ENCODE measurements at places on chromosomes 11 and 22.

- DNase-seq = no peak
These were observed 214.7 kb upstream of the NARS2 start for GRCh38 chr11:78789375-78789774.

DNA sequence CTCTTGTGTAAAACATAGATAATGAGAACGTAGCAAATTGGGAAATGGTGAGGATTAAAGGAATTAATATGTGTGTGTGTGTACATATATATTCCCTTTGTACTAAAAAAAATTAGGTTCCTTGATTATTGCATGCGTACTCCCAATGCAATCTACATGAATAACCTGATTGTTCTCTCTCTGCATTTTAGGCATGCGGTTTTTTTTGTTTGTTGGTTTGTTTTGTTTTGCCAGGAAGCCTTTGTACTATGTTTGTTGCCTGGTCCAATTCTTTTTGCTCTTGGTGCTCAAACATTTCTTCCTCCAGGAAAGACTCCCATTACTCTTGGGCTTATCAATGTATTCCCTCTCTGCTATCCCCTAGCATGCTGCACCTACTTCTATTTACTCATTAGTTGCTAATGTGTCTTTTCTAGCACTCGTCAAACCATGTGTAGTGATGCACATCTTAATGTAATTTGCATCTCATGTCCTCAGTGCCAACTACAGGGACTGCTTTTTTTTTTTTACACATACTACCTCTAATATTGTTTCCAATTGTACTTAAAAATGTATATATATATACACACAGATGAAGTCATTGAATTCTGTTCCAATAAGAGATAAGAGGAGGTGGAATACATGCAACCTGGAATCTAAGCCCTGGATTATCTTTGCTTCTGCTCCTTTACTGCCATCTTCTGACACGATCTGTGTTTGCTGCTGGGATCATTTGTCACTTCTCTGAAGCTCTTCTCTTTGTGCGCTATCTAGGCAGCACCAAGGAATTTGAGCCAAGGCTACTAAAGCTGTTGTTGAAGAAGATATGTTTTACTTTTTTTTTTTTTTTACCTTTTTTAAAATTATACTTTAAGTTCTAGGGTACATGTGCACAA, 197.2 kb upstream of the ANO3 start:
- no peak for DNase-seq

GRCh38 chr11:82261367-82261766, 472.3 kb downstream of the FAM181B start:
- DNase-seq = no peak

GRCh38 chr11:12281571-12282478, 95.5 kb upstream of the PARVA start:
- DNase-seq = peak; percentile 92

DNA sequence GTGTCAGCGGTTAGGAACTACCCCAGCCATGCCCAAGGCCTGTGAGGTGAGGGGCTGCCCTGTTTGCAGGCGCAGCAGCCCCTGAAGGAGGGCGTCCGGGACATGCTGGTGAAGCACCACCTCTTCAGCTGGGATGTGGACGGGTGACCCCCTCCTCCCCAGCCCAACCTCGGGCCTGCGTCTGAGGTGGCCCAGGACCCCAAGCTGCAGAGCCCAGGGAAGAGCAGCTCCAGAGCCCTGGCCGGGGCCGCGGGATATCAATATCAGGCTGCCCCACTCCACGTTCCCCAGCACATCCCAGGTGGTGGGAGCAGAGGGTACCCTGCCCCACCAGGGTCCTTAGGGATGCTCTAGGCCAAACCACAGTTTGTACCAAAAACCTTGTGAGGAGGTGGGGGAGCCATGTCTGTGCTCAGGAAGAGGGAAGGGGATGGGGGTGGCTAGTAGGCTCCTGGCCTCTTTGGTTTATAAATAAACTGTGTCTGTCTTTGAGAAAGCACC, 39.3 kb downstream of the SGSM3 start:
- DNase-seq = no peak

DNA sequence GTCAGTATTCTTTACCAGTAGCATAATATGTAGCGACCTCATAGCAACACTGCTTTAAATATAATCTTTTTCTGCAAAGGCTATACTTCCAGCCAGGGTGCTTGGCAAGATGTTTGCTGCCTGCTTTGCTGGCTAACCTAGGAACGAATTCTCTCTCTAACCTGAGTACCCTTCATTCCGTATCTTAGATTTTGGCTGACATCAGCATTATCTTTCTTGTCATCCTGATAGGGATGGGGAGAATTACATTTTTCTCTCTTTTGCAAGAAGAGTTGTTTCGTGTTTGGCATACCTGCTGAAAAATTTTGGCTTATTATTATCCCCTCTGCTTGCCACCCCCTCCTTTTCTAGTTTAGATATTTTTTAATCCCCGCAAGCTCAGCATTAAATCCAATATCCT, 91.2 kb upstream of the CLMP start:
- DNase-seq = no peak

GRCh38 chr11:99585606-99586005, 564.9 kb downstream of the CNTN5 start:
- no peak for DNase-seq

DNA sequence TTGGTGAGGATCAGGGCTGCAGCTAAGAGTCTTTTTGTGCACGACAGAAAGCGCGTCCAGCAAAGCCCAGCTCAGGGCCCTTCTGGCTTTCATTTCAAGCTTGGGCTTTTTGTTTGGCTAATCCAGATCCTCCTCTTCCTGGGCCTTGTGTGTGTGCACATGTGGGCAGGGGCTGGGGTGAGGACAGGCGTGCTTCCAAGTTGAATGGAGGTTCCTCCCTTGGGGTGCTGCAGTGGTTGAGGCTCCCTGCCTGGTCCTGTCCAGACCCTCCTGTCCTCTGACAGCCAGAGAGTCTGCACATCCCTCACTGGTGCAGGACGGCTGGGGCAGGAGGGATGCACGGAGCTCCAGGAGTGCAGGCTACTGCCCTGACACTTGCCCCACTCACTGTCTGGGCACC, 62.0 kb upstream of the NECTIN1 start:
- no peak for DNase-seq

- DNase-seq = no peak
These were observed 165.3 kb downstream of the RRAS2 start for GRCh38 chr11:14193644-14194043.

- peak; percentile 89 for DNase-seq
These were observed at the start of gene OSM for GRCh38 chr22:30266445-30267381. Gene OSM (minus strand): TSS chr22:30266851. CDS start chr22:30266799, 52 bp downstream.

DNA sequence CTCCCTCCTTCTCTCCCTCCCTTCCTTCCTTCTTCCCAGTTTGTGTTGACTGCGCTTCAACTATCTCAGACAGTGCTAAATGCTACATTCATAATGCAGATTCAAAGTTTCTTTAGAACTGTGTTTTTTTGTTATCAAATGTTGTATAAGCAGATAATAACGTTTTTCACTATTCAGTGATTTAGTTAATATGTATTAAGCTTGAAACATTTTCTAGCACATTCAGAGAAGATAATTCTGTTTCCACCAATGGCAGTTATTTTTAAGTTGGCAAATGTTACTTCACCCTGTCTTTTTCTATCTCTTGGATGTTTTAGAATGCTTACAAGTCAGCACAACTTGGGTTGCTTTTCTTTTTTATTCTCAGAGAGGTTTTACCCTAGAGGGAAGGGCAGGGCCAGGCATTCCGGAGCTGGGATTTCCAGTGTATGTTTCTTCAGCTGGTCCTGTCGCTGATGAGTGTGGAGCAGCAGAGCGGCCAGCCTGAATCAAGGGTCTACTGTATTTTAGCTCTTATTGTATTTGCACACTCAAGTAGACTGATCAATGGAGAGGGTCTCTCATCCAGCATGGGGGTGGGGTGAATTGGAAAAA, 162.3 kb upstream of the ARHGAP20 start:
- DNase-seq = no peak

- no peak for DNase-seq
These were observed 67.4 kb downstream of the SCUBE1 start for GRCh38 chr22:43275545-43276317.

- DNase-seq = no peak
These were observed 89.5 kb upstream of the DBX1 start for GRCh38 chr11:20249796-20250195.

- DNase-seq = no peak
These were observed at the start of gene CCDC89 for GRCh38 chr11:85685820-85686459. Gene CCDC89 (minus strand): TSS chr11:85686195. CDS start chr11:85686130, 65 bp downstream.

DNA sequence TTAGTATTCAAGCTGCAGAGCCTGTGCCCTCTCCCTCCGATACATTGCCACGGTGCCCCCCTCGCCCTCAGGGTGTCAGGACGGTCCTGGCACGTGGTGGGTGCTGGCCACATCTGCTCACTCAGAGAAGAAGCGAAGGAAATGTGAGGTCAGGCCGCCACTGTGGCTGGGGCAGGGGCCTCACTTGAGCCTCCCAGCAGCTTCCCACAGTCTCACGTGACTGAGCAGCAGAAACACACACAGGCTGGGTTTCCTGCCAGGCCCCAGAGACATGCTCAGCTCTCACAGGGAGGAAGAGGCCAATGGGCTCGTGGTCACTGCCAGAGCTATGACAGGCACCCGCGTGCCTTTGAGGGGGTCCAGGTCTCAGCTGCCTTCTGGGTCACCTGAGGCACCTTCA, 37.9 kb upstream of the PRR5 start:
- peak; percentile 79 for DNase-seq

DNA sequence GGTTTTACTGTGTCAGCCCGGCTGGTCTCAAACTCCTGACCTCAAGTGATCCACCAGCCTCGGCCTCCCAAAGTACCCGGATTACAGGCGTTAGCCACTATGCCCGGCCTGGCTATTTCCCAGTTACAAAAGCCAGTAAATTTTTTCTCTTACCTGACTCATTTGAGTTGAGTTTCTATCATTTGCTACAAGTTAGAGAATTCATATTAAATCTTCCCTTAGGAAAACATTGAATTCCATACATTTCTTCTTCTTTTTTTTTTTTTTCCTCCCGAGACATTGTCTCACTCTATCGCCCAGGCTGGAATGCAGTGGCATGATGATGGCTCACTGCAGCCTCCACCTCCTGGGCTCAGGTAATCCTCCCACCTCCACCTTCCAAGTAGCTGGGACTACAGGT, 26.0 kb downstream of the CHEK2 start:
- no peak for DNase-seq

GRCh38 chr11:11472106-11472505, 119.1 kb upstream of the CSNK2A3 start:
- DNase-seq = no peak

GRCh38 chr11:86274503-86274902, 27.5 kb upstream of the HIKESHI start:
- no peak for DNase-seq

GRCh38 chr11:38884145-38884865, 2286.3 kb upstream of the RAG2 start:
- DNase-seq = no peak

GRCh38 chr11:11262171-11262920, 90.7 kb downstream of the CSNK2A3 start:
- no peak for DNase-seq

GRCh38 chr11:125494974-125495725, 915 bp downstream of the FEZ1 start:
- DNase-seq = peak; percentile 69
